ENCODE measurements at places on chromosomes 7 and 10.

DNA sequence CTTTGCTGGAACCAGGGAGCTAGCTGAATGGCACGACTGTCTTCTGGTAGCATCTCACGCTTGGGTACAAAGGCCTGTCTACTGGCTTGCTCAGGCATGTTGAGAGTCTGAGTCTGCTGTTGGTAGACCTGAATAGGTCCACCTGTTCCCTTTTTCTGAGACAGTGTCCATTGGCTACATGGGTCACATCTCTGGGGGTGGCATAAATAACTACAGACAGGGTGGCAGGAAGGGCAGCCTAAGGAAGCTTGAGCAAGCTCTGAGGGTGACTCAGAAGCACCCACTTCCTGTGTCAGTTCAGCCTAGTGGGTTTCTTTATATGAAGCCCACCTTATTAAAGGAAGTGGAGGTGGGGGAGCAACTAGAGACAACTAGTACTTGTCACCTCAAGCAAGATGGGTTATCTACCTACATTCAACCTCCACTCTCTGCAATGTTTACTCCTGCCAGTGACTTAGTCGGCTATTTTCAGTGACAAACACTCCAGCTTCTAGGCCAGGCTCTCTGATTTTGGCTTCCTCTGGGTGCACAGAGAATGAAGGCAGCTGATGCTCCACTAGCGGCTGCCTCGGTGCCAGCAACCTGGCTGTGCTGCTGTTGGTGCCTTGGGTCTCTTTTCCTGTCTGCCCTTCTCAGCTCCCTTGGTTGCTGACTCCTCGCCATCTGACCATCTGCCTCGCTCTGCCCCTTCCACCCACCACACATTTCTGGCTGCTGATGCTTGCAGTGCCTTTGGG, 5.7 kb upstream of the ZYX start:
- no peak for DNase-seq

GRCh38 chr10:49150426-49150825, 16.6 kb upstream of the FAM170B start:
- no peak for DNase-seq

DNA sequence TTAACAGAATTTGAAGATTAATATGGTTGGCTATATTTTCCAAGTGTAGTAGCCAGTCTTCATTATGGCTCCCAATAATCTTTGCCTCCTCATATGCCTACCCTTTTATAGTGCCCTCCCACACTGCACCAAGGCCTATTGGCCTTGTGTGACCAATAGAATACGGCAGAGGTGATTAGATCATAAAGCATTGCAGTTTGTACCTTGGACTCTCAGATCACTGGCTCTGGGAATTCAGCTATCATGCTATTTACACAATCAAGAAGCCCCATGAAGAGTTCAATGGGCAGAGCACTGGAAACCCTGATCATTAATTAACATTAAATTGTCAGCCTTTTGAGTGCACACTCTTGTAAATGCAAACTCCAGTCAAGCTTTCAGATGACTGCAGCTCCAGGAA, 154.5 kb upstream of the MAGI2 start:
- DNase-seq: no peak

DNA sequence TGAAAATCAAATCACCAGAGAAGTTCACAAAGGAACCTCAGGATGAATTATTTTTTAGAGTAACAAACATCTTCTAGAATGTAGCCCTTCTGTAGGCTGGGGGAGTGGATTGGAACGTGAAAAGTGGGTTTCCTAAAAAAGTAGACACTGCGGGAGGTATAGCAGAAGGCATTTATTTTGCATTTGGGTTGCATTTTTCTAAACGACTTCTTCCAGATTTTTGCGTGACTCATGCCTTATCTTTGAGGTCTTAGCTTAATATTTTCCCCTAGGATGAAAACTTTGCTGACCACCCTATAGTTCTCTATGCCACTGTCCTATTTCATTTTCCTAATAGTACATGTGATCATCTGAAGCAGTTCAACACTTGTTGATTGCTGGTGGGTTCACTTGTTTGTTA, 112.7 kb upstream of the JCAD start:
- no peak for DNase-seq

- DNase-seq: no peak
These were observed 85.4 kb downstream of the CDK14 start for GRCh38 chr7:90681336-90682022.

GRCh38 chr10:69736886-69737641, 64.6 kb upstream of the COL13A1 start:
- DNase-seq: no peak

GRCh38 chr10:77259171-77259874, 378.3 kb downstream of the KCNMA1 start:
- no peak for DNase-seq

- no peak for DNase-seq
These were observed 44.5 kb downstream of the PSMC2 start for GRCh38 chr7:103391976-103392375.

- DNase-seq: no peak
These were observed 44.4 kb downstream of the SLC35G1 start for GRCh38 chr10:93938140-93938539.

DNA sequence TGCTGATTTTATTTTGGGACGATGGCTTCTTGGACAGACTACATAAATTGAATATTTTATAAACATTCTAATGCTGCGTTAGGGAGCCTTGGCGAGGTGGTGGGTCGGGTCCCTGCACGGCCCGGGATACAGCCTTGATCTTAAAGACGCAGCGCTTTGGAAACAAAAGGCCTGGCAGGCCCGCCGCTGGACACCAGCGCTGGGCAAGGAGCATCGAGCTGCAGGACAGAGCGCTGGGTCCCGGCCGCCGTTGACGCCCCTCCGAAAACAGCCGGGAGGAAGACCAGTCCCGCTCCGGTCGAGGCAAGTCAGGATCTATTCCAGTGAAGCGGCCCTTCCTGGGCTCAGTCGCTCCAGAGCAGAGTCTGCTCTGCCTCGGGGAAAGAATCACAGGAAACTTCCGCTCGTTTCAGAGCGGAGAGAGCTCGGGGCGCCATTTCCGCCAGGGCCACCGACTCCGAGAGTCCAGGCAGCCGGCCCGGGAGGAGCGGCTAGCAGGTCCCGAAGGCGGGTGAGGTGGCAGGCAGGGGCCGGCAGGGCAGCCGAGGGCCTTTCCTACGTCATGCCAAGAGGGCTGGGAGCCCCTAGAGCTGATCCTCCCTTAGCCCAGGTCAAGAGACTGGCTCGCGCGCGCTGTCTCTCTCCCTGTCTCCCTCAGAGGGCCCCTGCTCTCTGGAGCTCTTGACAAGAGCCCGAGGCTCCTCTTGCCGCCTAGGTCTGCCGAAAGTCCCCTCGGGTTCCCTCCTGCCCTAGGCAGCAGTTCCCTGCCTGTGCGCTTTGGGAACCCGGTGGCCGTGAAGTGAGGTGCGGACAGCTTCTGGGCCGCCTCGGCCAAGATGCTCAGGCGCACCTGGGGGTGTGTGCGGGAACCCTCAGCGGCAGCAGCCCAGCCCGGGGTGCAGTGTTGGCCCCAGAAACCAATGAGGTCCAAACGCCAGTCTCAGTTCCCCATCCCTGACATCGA, 1.4 kb upstream of the DRGX start:
- no peak for DNase-seq

- DNase-seq: no peak
These were observed 37.3 kb downstream of the NRCAM start for GRCh38 chr7:108418946-108419345.

DNA sequence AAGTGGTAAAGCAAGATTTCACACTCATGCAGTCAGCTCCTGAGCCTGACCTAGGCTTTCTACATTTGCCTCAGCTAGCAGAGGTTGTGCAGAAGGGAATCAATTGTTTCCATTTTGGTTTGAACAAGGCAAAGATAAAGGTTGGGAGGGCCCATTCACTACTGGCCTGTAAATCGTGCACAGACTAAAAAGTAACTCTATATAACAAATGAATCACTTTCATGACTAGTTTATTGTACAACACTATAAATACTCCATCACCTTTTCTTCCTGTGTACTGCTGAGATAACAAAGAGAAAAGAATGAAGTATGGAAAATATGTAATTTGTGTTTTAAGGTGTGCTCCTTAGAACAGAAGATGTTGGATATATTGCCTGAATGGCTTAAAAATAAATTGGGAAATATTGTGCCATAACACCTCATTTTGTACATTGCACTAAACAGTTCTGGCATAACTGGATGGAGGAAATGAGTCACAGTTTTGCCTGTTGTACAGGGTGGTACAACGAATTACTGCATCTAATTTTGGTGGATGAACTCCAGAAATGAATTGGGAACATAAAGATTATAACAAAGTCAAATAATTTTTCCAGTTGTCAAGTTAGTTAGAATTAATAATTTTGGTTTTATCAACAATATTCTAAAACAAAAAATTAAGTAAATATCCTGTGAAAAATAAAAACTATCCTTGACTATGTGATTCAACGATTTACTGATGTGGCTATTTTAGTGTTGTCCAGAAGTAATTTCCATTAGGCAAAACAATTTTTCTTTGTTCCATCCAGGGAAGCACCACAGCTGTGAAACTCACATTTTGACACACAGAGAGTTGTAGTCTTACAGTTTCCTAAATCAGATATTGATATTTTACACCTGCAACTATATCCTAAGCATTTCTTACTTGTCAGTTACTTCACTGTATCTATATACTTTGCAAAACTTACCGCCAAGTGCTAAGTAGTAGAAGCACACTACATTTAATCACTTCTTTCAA, 18.0 kb downstream of the SEMA3C start:
- DNase-seq: no peak

DNA sequence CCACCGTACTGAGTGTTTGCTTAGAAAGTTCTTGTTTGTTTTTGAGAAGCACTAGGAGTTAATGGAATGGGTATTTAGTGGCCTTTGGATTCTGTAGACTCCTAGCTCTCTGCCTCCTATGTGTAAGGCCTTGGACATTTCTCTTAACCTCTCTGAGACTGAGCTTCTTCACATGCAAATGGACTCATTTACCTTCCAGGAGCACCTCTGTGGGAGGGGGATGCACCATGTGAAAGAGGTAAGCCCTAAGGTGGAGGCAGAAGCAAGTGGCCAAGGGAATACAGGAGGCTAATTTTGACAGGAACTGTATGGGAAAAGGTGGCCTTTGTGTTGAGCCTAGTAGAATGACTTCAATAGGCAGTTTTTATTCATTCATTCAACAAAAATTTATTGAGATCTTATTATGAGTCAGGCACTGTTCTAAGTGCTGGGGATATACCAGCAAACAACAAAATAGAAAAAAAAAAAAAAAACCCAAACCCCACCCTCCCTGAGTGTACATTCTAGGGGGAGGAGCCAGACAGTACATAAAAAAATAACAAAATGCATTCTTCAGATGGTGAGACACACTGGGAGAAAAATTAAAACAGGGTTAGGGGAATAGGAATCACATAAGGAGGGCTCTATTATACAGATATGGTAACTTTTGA, 9.2 kb upstream of the EPHA1 start:
- no peak for DNase-seq

DNA sequence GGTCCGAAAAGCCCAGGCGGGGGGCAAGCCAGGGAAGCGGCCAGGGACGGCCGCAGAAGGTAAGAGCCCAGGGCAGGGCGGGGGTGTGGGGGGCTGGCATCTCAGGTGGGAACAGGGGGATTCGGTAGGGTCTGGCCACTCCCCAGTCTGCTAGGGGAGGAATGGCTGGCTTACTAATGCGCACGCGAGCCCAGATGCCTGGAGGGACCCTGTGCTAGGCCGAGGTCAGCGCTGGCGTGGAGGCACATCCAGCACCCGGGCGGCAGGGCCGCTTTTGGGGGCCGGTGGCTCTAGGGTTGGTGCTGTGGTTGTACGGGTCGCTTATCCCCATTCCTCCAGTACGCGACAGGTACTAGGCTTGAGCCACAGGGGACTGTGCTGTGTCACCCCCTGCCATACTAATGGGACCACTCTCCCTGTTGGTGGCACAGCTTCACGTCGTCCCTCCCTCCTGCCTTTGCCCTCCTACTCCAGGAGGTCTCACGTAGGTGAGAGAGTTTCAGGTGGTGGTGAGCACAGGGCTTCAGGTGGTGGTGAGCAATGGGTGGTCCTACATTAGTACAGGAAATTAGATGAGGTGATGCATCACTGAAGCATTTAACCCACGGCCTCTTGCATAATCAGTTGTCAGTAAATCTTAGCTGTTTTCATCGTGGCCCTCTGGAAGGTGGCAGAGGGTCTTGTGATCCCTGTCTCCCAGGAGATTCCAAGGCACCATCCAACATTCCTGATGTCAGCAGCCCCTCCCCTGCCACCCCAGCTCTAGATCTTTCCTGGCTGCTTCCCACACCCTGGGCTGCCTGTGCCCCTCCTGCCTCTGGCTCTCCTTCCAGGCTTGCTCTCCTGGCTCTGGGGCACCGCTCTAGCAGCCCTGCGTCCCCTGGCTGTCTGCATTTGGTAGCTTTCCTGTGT, 971 bp downstream of the AEBP1 start:
- DNase-seq: no peak

DNA sequence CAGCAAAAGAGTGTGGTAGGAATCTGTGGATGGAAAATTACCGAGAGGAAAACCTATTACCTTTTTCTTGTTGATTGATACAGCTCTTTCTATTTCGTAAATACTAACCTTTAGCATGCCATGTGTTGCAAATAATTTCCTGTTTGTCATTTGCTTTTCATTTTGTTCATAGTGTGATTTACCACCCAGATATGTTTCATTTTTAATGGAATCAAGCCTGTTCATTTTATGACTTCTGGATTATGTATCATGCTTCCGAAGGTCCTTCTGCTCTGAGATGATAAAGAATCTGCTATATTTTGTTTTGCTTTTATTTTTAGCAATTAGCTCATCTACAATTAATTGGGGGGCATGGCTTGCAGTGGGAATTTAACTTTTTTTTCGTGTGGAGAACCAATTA, 46.5 kb downstream of the INPP5F start:
- DNase-seq: no peak

GRCh38 chr10:120005207-120006201, 113.0 kb downstream of the SEC23IP start:
- DNase-seq: no peak

DNA sequence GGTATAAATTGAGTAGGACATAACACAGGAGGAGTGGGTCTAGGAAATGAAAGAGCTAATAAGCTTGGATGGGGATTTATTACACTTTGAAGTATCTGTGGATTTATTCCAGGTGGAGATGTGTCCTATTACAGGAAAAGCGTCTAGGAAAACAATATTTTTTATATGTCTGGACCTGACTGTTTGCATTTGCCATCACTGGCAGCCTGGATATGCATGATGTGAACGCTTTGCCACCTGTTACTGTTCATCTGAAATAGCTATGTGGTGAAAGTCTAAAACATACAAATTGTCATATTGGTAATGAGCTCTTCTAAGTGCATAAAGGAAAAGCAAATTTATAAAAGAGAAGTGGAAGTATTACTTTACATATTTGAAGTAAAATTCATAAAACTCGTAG, 31.6 kb upstream of the AGMO start:
- DNase-seq: no peak

DNA sequence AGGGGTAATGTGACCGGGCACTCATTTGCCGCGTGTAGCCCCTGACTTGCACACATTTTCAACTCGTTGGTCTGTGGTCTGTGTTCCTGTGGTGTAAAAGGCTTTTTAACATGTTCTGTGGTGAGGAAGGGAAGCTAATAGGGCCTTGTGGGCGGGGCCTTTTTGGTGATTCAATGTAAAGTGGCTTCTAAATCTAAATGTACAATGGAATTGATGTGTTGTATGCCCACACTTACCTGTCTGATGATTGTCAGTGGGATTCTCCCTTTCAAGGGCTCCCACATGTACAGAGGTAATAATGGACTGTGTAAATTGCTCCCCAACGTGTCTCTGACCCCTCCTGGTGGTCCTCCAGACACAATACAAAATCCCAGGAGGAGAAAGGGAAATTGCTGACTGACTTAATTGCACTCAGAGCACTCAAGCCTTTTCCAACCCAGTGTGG, 43.1 kb upstream of the GATAD1 start:
- no peak for DNase-seq

Data from stimulated activated CD8-positive, alpha-beta memory T cell treated with anti-CD3 and anti-CD28 coated beads, Interleukin-4, amount 100 ng/mL, for 1 hour (primary cell).